ENCODE measurements at places on chromosomes 2 and 18.

GRCh38 chr18:24054130-24054529 lies 39.6 kb downstream of the TTC39C start:
- DNase-seq, result no peak

- no peak for DNase-seq
Measured at GRCh38 chr2:181252262-181253148, 204.7 kb upstream of the ITGA4 start.

DNA sequence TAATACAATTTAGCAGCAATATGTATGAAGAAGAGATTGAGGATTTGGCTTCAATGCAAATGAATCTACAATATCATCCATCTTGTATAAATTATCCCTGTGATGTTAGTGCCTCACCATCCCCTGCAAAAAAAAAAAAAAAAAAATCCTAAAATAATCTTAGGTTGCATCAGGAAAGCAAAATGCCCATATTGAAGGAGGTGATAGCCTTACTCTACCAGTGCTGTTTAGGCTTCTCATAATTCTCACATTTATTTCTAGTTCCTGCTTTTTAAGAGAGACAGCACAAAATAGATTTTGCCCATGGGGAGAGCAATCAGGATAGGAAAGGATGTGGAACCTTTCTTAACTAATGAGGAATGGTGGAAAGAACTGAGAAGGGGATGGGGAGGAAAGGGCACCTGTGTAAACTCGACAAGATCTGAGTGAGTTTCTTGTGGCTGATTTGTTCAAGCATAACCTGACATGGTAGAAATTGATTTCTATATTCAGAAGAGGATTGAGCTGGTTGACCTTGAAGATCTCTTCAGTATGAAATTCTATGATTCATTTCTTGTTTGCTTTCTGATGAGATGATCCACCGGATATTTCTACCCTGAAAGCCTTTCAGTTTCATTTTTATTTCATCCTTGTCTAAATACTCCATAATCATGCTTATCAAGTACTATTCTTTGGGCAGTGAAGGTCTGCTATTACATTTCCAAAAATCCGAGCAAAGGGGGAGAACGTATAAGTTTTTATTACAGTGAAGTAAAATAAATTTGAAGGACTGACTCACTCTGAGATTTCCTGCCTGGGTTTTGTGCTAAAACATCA lies 391.2 kb downstream of the PTPRM start:
- no peak for DNase-seq

- no peak for DNase-seq
Measured at GRCh38 chr2:77232909-77233425, 289.2 kb downstream of the LRRTM4 start.

- DNase-seq, result no peak
Measured at GRCh38 chr2:10039658-10040410, 3.5 kb upstream of the KLF11 start.

GRCh38 chr18:46320297-46320696 lies 216.1 kb downstream of the HAUS1 start:
- no peak for DNase-seq

GRCh38 chr2:224772494-224772893 lies 56.3 kb upstream of the CCDC195 start:
- DNase-seq, result no peak

All from stimulated activated CD8-positive, alpha-beta memory T cell treated with anti-CD3 and anti-CD28 coated beads, Interleukin-7, amount 100 ng/mL, for 48 hours (primary cell).